ENCODE measurements at places on chromosomes 6 and 20.
A peak's percentile ranks its signal among the peaks of the same experiment; 100 is the strongest.

DNA sequence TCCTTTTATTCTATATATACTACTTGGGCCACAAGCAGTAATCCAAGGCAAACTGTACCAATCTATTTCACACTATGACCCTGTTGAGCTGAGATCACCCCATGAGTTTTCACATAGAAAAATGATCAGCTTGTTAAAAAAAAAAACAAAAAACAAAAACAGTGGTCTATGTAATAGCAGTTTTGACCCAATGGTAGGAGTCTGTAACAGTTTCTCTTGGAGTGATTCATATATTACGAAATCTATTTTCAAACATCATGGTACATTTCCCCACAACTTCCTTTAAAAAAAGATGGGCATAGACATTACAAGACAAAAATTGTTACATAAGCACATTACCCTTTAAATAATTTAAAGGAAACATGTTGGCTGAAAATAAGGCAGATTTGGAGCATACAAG lies 78.1 kb downstream of the PRSS35 start:
- no peak for DNase-seq

- no peak for DNase-seq
Observed at GRCh38 chr20:49230561-49231133, 11.4 kb downstream of the DDX27 start.

DNA sequence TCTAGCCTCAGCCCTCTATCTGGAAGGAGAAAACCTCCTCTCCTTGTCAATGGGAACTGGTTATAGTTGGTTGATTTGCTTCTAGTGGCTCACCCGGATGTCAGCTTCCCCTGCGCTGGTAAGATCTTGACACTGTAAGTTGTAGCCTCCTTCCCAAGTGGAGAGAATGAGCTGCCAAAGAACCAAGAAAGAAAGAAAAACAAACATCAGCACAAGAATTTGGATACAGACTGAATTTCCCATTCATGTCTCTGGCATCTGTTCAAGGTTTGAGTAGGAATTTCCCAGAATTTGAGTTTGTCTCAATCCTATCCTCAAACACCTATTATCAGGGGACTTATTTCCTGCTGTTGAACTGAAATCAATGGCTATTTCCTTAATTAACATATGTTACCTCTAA lies 44.1 kb downstream of the ELOVL2 start:
- DNase-seq, result no peak

GRCh38 chr6:66396549-66396948 lies 689.5 kb upstream of the EYS start:
- no peak for DNase-seq

DNA sequence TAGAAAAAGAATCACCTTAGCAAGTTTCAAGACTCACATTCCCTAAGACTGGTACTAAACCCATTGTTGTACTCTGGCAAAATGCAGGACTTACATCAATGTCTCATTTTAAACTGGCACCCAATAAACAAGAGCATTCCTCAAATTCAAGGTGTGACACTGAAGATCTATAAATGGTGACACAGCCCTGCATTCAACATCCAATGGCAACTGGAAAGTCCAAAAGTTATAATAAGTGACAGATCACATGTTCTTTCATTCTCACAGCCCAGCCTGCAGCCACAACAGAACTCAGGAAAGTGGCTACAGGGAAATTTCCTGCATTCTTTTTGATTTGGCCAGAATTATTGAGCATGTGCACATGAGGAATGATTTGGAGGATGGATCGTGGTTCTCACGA lies 57.5 kb downstream of the MBOAT1 start:
- no peak for DNase-seq

DNA sequence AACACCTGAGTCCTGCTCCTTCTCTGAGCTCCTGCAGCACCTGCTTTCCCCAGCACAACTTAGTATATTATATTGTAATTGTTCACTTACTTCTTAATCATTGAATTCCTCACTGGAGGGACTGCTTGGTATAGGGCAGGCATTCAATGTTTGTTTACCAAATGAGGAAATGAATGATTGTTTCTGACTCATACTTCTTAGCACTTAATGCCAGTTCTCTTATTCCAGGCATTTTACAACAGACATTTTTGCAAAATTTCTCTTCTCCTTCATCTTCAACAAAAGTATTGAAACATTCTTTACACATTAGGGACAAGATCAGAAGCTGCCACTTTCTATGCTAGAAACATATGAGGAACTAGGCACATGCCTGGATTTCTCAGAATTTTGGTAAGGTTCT lies 119.4 kb downstream of the TBX18 start:
- DNase-seq, result no peak

GRCh38 chr6:107807196-107807811 lies 16.8 kb downstream of the SCML4 start:
- DNase-seq, result no peak

DNA sequence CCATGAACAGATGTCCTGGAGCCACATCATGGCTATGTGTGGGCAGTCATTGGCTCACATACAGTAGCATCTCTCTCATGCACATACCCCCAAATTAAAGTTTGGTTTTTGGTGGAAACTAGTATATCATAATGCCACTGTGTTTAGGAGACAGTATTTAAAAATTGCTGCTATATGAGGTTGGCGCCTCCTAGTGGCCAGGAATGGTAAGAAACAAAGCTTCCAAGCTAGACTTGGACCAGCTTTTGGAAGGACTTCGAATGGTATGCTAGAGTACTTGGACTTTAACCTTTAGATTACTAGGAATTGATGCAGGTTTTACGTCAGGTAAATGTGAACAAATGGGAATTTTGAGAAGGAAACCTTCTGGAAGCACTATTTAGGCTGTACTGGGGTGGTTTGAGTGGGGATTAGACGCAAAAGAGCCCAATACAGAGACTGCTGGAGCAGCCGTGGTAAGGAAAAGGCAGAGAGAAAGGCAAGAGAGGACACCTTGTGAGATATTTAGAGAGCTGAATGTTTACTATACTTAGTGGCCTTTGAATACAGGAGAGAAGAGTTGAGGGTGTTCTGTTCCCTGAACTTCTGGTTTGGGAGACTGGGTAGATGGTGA lies 23.8 kb downstream of the PRSS35 start:
- DNase-seq, result peak; percentile 26

GRCh38 chr6:89313006-89313405 lies 2.1 kb downstream of the GABRR2 start:
- DNase-seq, result no peak
